Stimulated activated CD4-positive, alpha-beta T cell treated with anti-CD3 and anti-CD28 coated beads, Interleukin-1b, Interleukin-23, amount 100 ng/mL, for 24 hours (primary cell): ENCODE measurements at places on chromosomes 6 and 20.

DNA sequence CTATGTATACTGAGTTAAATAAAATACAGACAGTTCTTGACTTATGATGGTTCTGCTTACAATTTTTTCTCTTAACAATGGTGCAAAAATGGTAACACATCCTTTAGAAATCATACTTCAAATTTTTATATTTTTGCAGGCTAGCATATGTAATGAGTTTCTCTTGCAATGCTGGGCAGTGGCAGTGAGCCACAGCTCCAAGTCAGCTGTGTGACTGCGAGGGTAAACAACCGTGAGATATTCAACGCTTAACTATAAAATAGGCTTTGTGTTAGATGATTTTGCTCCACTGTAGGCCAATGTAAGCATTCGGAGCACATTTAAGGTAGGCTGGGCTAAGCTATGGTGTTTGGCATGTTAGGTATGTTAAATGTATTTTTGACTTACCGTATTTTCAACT, 136.1 kb downstream of the PLCB4 start:
- DNase-seq = no peak

DNA sequence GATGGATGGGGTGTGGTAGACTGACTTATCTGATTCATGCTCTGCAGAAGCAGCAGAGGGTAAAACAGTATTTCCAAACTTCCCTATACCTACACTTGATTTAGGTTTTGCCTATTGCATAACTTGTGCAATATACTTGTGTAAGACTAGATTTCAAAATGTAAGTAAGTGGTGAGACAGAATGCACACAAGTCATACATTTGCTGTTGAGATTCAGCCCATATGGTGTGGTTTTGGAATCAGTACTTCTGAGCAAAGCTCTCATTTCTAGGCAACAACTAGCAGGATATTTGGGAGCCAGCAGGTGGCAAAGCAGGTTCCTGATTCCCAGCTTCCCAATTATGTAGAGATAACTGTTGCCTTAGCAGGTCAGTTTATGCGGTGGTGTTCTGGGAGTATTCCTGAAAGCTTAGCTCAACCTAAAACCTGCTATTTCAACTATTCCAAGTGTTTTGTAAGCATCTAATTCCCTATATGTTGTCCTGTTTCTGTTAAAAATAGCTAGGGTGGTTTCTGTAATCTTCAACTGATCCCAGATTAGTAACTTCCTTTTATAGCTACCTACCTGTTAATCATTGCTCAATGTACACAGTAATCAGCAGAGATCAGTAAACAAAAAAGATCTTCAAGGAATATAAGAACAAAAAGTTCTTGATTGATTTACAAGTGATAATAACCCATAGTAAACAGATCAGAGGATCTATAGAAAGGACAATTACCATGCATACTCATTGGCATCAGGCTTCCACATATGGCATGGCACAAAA, 8.5 kb upstream of the FABP7 start:
- no peak for DNase-seq

GRCh38 chr6:150037526-150038201, 12.3 kb upstream of the RAET1L start:
- DNase-seq = no peak

DNA sequence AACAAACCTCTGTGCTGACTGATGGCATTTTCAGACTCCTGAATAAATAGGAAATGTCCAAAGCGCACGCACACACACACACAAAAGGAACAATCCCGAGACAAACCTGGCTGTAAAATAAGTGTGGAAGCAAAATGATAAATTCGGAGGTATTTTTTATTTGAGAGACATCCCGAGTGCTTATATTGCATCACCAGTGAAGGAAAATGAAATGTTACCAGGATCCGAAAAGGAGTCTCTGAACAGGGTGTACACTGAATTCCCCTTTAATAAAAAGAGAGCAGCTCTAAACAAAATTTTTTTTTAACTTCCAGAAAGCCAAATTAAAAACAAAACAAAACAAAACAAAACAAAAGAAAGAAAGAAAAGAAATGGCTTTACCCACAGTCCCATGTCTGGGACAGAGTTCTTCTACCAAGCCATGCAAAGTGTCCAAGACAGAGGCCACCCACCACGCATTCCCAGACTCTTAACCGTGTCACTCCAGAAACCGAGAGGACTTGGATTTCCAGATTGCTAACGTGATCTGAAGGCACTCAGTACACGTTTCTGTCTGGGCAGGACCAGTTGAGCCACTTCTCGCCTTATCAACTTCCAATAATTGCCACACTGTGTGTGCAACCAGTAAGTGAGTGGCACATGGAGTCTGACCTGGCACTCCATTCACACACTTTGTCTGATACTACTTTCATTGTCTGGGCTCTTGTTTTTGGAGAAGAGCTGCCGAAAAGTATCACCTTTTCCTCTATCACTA, 817 bp downstream of the ME1 start:
- no peak for DNase-seq

DNA sequence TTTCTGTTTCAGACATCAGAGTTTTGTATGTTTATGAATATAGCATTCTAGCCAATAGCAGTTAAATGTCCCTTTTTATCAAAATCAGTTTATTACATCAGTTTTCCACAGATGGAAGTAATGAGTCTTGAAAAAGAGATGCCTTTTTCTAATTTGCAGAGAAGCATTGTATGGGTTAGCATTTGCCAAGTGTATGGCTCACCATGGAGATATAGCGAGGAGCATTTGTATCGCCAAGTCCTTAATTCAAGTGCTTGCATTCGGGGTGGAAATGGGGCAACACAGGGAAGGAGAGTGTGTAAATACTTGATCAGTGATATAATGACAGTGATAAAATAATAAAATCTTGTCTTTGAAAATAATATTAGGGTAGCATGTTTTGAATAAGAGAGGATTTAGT, 42.9 kb downstream of the TXLNB start:
- no peak for DNase-seq

DNA sequence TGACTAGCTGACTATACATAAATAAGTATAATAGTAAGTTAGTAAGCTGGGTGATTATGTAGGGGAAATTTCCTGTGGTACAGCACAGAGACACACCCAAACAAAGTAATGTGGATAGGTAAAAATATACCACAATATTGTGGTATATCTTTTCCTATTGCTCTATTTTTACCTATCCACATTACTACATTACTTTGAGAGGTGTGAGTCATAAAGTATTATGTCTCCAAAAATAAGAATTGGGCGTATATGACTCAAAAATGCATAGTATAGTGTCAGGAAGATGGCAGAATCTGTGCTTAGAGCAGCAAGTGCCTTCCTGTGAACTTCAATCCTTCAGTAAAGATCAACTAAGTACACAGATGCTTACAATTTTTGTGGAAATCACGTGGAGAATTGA, 2.7 kb upstream of the SIRPG start:
- no peak for DNase-seq
